Peyer's patch (tissue), 4 donors: ENCODE measurements at places on chromosomes 13 and 19.

GRCh38 chr13:113456116-113456702 lies 2.9 kb upstream of the ADPRHL1 start:
- DNase-seq = no peak

DNA sequence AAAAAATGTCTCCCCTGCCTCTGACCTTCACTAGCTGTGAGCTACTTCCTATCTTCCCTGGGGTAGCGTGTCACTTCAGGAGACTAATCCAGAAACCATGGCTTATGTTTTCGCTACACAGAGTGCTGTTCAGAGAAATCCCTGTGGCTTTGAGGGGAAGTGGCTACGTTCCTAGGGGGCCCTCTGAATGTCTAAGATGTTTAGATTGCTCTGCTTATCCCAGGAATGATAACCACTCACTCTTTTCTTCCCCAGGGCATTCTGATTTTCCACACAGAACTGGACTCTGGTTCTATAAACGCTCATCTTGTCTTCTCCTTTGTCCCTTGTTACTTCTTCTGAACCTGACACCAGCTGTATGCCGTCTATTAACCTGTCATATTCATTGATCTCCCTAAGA lies 572.5 kb downstream of the OLFM4 start:
- no peak for DNase-seq

DNA sequence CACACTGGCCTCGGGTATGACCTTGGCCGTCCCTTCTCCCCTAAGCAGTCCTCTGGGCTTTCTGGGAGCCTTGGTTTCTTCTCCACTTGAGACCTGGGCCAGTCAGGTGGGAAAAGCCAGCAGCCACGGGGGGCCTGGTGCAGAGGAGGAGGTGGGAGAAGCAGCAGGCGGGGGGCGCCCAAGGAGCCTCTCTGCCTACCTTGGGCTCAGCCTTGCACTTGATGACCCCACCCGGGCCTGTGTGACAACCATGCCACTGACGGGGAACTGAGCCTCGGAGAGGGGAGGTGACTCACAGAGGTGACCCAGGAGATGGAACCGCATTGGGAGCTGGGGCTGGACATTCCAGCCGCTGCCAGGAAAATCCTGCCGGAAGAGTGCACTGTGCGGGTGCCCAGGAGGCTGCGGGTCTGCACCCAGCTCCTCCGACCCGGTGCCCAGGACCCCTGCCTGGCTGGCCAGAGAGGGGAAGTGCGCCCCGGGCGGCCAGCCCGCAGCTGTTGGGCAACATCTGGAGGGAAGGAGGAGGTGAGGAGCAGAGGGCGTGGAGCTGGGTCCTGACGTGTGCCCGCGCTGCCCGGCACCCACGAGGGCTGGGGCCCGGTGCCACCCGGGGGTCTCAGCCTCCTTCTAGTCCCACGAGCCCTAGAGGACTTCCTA lies 23.4 kb upstream of the SLC7A10 start:
- DNase-seq = no peak

DNA sequence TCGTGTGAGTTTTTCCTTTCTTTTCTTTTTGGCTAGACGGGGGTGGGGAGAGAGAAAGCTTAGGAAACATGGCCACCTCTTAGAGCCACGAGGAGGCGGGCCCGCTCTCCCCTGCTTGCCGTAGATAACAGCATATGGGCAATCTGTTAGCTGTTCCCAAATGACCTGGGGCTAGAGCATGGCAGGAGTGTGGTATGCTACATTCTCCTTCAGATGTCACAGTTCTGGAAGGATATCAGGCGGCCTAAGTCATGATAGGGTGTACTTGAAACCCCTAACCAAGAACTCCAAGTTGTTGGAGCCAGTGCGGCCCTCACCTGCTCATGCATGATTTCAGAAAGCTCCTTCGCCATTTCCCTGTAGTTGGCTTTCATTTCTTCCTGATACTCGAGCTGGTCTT lies 44.3 kb upstream of the SLC15A1 start:
- DNase-seq = no peak

GRCh38 chr13:51305271-51305967 lies 34.1 kb upstream of the SERPINE3 start:
- no peak for DNase-seq

- no peak for DNase-seq
Observed at GRCh38 chr13:109971006-109971405, 184.6 kb upstream of the IRS2 start.

DNA sequence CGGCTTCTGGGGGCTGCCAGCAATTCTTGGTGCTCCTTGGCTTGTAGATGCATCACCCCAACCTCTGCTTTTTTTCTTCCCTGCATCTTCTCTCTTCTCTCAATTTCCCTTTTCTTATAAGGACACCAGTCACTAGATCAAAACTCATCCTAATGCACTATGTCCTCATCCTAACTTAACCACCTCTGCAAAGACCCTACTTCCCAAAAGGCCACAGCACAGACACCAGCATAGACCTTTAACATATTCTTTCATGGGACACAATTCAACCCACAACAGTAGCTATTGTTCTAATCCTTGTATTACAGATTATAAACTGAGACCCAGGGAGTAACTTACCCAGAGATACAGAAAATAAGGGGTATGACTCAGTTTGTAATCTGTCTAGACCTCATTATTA lies 47.0 kb downstream of the RUBCNL start:
- DNase-seq = no peak

- no peak for DNase-seq
Observed at GRCh38 chr13:113184568-113185440, 23.7 kb downstream of the PCID2 start.

DNA sequence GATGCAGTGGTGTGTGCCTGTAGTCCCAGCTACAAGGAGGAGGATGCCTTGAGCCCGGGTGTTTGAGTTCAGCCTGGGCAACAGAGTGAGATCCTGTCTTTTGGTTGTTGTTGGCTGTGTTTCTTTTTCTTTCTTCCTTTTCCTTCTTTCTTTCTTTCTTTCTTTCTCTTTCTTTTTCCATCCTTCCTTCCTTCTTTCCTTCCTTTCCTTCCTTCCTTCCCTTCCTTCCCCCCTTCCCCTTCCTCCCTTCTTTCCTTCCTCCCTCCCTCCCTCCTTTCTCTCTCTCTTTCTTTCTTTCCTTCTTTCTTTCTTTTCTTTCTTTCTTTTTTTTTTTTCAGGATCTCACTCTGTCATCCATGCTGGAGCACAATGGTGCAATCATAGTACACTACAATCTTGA lies 46.5 kb upstream of the SIN3B start:
- no peak for DNase-seq

GRCh38 chr13:39967199-39967959 lies 311.9 kb downstream of the COG6 start:
- DNase-seq = no peak

- no peak for DNase-seq
Observed at GRCh38 chr13:113750554-113751399, 8.2 kb upstream of the TMEM255B start.

DNA sequence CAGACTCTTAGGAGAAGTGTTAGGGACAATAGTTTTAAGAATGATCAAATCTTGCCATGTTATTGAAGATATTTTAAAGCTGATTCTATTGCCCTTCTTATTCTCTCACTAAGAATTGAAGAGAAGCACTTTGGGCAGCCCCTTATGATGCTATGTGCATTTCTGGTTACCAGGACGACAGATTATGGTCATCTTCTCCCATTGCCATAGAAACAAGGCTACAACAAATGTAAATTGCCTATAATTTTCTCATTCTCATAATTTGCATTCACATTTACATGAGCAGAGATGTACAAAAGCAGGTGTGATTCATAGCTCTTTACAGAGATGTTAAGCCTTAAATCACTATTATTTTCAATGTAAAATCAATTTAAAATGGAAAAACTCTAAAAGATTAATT lies 137.3 kb upstream of the PCDH9 start:
- no peak for DNase-seq

- DNase-seq = no peak
Observed at GRCh38 chr13:47503475-47503874, 497.6 kb downstream of the SUCLA2 start.

DNA sequence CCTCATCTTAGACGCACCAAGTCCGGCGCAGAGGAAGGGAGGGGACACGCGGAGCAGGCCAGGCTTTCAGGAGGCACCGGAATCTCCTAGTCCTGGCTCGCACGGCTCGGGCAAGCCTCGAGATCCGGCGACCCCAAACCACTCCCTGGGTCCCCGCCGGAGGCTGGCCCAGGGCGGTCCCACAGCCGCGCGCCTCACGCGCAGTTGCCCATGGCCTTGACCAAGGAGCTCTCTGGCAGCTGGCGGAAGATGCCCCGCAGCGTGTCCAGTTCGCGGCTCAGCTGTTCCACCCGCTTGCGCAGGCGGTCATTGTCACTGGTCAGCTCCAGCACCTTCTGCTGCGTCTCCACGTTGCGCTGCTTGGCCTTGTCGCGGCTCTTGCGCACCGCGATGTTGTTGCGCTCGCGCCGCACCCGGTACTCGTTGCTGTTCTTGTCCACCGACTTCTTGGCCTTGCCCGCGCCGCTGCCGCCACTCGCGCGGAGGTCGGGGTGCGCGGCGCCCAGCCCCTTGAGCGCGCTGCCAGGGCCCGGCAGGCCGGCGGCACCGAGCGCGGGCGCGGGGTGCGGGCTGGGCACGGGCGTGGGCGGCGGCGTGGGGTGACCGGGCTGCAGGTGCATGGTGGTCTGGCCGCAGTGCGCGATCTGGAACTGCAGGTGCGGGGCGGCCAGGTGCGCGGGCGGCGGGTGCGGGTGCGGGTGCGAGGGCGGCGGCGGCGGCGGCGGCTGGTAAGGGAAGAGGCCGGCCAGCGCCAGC lies 1.0 kb downstream of the CEBPA start:
- DNase-seq = peak; percentile 47

DNA sequence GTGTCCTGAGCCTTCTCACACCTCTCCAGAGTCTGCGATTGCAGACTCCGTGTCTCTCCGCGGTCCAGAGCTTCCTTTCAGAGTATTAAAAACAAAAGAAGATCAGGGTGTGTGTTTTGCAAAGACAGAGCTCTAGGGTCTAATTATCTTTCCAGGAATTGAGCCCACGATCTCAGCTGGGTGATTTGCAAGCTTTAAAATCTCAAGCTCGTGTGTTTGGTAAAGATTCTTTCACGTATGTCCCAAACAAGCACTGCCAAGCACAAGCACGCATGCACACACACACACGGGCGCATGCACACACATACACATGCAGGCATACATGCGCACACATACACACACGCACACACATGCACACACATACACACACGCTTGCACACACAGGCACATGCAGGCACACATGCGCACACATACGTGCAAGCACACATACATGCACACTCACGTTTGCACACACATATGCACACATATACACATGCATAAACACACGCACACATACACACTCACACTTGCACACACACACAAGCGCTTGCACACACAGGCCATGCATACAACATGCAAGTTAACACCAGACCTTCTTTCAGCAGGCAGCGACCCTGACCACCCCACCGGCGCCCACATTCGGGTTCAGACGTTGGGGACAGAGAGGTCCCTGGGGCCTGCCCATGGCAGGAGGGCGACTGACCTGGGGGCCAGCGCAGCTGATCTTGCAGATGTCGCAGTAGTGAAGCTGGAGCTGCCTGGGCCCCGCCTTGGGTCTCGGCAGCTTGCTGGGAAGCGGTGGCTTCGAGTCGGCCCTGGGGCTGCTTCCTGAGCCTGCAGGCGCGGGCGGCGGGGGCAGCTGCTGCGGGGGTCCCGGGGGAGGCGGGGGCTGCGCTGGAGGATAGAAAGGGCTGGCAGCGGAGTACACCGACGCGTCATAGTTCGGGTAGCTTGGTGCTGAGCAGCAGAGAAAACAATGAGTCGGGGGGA lies 37.9 kb downstream of the ZFR2 start:
- no peak for DNase-seq

DNA sequence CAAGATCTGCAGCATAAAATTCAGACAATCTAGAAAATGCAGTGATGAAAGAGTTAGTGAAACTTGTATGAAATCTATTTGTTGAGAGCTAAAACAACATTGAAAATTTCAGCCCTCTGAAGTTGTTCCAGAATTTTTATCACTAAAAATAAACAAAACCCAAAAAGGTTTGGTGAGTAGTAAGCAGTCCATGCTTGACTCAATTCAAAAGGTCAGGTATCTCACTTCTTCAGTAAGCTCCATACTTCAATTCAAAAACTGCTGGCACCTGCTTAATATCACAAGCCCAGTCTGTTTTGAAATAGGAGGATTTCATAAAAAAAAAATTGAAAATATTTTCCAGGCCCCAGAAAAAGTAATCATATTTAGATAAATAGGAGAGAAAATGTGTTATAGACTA lies 894.4 kb downstream of the SLITRK5 start:
- DNase-seq = no peak

GRCh38 chr13:104522235-104523072 lies 1456.2 kb upstream of the SLC10A2 start:
- DNase-seq = no peak

- DNase-seq = no peak
Observed at GRCh38 chr13:23183292-23183691, 2.5 kb downstream of the SGCG start.

DNA sequence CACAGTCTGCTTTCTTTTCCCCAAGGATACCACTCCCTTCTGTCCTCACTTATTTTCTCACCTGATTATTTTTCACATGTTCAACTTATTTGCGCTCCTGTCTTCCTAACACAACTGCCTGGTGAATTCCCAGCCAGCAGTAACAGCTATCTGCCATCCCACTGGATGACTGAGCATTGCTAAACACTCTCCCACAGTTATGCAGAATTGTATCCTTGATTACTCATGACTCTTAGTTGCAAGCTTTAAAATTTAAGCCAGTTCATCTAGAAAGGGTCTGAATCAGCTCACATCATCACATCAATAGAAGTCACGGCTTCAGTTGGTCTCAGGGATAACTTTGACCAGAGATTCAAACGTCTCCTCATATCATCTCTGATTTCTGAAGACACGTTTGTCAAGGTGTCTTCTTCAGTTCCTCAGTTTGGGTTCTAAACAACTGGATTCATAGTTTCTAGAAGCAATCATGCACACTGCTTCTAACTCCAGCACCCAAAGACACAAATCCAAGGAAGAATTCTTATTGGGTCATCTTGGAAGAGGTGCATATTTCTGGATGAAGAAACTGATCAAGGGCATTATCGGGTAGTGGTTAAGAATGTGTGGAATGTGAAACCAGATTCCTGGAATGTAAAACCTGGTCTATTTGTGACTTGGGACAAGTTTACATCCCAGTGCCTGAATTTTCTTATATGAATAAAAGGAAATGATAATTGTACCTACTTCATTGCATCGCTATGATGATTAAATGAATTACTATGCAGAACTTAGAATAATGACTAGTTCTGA lies 13.9 kb upstream of the DACH1 start:
- DNase-seq = no peak
